ENCODE measurements at places on chromosomes 4 and X. TPM values are rescaled to one million over a fixed set of nuclear protein-coding genes. Genes with fewer than 3 reads are reported as not detected.

The ARX gene
- total RNA-seq = not detected

The TCEAL2 gene
- total RNA-seq = not detected

The PCSK1N gene
- total RNA-seq = 6.3 TPM

The SLBP gene
- total RNA-seq = 43.5 TPM

The NPY5R gene
- total RNA-seq = not detected

The VEGFD gene
- total RNA-seq = not detected

The RAB33B gene
- 6.4 TPM for total RNA-seq

The MUC7 gene
- not detected for total RNA-seq

The MMRN1 gene
- total RNA-seq = not detected

The TMPRSS11B gene
- total RNA-seq = not detected

The SOD3 gene
- not detected for total RNA-seq

The DGAT2L6 gene
- total RNA-seq = not detected

GRCh38 chr4:24551492-24552289 lies 32.7 kb downstream of the DHX15 start:
- H3K27me3 ChIP-seq = no peaks in the 10 kb centered on the region
- H3K4me3 ChIP-seq = no peak overlapping the region
- no peak for DNase-seq
- H3K36me3 ChIP-seq = peaks cover 65% of the 10 kb centered on the region

GRCh38 chrX:107293056-107293455 lies 86.6 kb downstream of the DNAAF6 start:
- H3K4me1 ChIP-seq = no peaks in the 10 kb centered on the region
- no peaks in the 10 kb centered on the region for H3K36me3 ChIP-seq
- H3K27me3 ChIP-seq = peaks cover 60% of the 10 kb centered on the region
- no peak overlapping the region for H3K27ac ChIP-seq

GRCh38 chr4:74503580-74503979 lies 58.6 kb downstream of the AREG start:
- peaks cover 6% of the 10 kb centered on the region for H3K36me3 ChIP-seq
- H3K27ac ChIP-seq = peak overlapping the region; percentile 46
- no peak overlapping the region for H3K4me3 ChIP-seq
- peaks cover 5% of the 10 kb centered on the region for H3K27me3 ChIP-seq
- peak; percentile 63 for DNase-seq

GRCh38 chr4:153156721-153157120 lies 47.5 kb upstream of the TRIM2 start:
- no peak overlapping the region for H3K27ac ChIP-seq
- peaks cover 7% of the 10 kb centered on the region for H3K4me1 ChIP-seq
- H3K36me3 ChIP-seq = no peaks in the 10 kb centered on the region
- peaks cover 18% of the 10 kb centered on the region for H3K27me3 ChIP-seq
- DNase-seq = no peak

DNA sequence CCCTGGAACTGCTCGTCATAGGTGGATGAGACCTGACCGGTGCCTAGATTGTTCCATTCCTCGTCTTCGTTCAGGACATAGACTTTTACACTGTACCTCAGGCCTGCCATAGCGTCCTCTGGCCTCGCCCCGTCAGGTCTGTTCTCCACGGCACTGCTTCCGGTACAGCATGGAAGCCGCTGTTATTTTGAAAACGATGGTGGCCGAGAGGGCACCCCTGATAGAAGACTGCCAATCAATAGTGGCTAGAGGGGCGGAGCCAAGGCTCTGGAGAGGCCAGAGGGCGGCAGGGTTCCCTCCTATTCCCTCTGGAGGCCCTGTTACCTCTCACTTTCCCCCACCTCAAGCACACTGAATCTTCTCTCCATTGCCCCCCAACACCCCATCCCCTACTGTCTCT lies at the start of gene PPP4R3C:
TSS of gene PPP4R3C (minus strand) at position 155 of the 400 bp plus-strand sequence. CDS start at position 110, 45 bp downstream.
- DNase-seq = no peak
- no peak within 1 kb of the TSS for H3K4me3 ChIP-seq
- no peaks in the 10 kb centered on the region for H3K36me3 ChIP-seq

GRCh38 chr4:108744307-108744706 lies 18.5 kb downstream of the ETNPPL start:
- no peaks in the 10 kb centered on the region for H3K27me3 ChIP-seq
- H3K4me1 ChIP-seq = no peaks in the 10 kb centered on the region
- H3K27ac ChIP-seq = no peak overlapping the region
- H3K36me3 ChIP-seq = no peaks in the 10 kb centered on the region

GRCh38 chr4:186643501-186644310 lies 80.0 kb downstream of the FAT1 start:
- no peaks in the 10 kb centered on the region for H3K27me3 ChIP-seq
- peak overlapping the region; percentile 50 for H3K27ac ChIP-seq
- H3K36me3 ChIP-seq = peaks cover 34% of the 10 kb centered on the region
- DNase-seq = peak; percentile 83

DNA sequence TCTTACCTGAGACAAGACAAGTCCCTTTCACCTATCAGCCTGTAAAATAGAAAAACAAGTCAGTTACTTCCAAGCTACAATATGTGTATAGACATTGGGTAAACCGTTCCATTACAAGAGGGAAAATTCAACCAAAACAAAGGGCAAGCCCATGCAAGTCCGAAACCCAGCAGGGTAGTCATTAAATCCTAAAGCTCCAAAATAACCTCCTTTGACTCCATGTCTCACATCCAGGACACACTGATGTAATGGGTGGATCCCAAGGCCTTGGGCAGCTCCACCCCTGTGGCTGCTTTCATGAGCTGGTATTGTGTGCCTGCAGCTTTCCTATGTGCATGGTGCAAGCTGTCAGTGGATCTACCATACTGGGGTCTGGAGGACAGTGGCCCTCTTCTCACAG lies 14.7 kb upstream of the FAM47B start:
- no peak overlapping the region for H3K27ac ChIP-seq
- no peak overlapping the region for H3K4me3 ChIP-seq
- H3K27me3 ChIP-seq = peaks cover 33% of the 10 kb centered on the region

DNA sequence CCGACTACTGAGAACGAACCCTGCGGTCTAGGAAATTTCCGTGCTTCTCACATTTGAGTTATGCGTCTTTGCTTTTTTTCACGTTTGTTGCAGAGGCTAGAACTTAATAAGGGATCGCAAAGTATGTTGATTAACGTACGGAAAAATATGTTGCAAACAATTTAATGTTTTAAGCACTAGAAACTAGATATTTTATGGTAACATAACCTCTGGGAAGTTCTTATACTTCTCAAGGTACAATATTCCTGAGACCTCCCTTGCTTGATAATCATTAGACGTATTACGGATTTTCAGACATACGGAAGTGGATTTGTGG lies 639 bp upstream of the PRDM5 start:
- peak overlapping the region; percentile 99 for H3K4me3 ChIP-seq
- H3K27me3 ChIP-seq = no peaks in the 10 kb centered on the region
- H3K4me1 ChIP-seq = peaks cover 8% of the 10 kb centered on the region
- H3K36me3 ChIP-seq = peaks cover 9% of the 10 kb centered on the region
- DNase-seq = no peak

GRCh38 chr4:93897559-93897958 lies 69.0 kb downstream of the ATOH1 start:
- H3K27me3 ChIP-seq = no peaks in the 10 kb centered on the region
- no peaks in the 10 kb centered on the region for H3K4me1 ChIP-seq
- H3K36me3 ChIP-seq = no peaks in the 10 kb centered on the region
- no peak overlapping the region for H3K4me3 ChIP-seq
- no peak overlapping the region for H3K27ac ChIP-seq
- DNase-seq = peak; percentile 39

DNA sequence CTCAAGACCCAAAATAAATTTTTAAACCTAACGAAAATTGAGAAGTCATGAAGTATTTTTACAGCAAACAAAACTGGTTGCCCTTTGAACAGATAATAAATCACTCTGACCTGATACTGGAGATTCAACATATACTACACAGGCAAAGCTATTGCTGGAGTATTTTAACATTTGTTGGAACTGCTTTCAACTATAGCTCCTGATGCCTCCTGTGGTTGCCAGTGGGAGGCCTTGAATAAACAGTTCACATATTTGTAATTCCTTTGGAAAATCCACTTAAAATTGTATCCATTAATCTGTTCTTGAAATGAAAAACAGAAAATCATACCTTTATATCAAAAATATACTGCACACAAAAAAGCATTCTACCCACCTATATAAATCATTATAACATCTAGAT lies 605.1 kb downstream of the KCTD8 start:
- no peaks in the 10 kb centered on the region for H3K4me1 ChIP-seq
- no peak overlapping the region for H3K4me3 ChIP-seq
- no peaks in the 10 kb centered on the region for H3K36me3 ChIP-seq
- H3K27ac ChIP-seq = no peak overlapping the region

GRCh38 chrX:41258226-41258625 lies 75.7 kb upstream of the DDX3X start:
- H3K27ac ChIP-seq = no peak overlapping the region
- H3K36me3 ChIP-seq = no peaks in the 10 kb centered on the region
- peaks cover 4% of the 10 kb centered on the region for H3K4me1 ChIP-seq
- DNase-seq = no peak

GRCh38 chr4:138110815-138111214 lies 131.3 kb downstream of the SLC7A11 start:
- no peaks in the 10 kb centered on the region for H3K4me1 ChIP-seq
- no peaks in the 10 kb centered on the region for H3K27me3 ChIP-seq
- DNase-seq = no peak

GRCh38 chrX:51047950-51048349 lies 137.4 kb downstream of the BMP15 start:
- H3K27me3 ChIP-seq = peaks cover 50% of the 10 kb centered on the region
- H3K4me1 ChIP-seq = no peaks in the 10 kb centered on the region
- H3K36me3 ChIP-seq = no peaks in the 10 kb centered on the region
- DNase-seq = no peak
- H3K27ac ChIP-seq = no peak overlapping the region
